ENCODE measurements at places on chromosomes 16 and 17. TPM values are rescaled to one million over a fixed set of nuclear protein-coding genes. Genes with fewer than 3 reads are reported as not detected.

GNGT2 gene
- 1.3 TPM for polyA plus RNA-seq

DOC2A gene
- 1.3 TPM for polyA plus RNA-seq

RPGRIP1L gene
- polyA plus RNA-seq = 8.1 TPM

MT1H gene
- 1.2 TPM for polyA plus RNA-seq

MRM1 gene
- polyA plus RNA-seq = 3.1 TPM

ZMYND15 gene
- 0.31 TPM for polyA plus RNA-seq

TTC19 gene
- 23.2 TPM for polyA plus RNA-seq

WNT3 gene
- 14.9 TPM for polyA plus RNA-seq

KRTAP9-8 gene
- not detected for polyA plus RNA-seq

HEATR9 gene
- not detected for polyA plus RNA-seq

TXNDC17 gene
- polyA plus RNA-seq = 60.2 TPM

TOM1L1 gene
- polyA plus RNA-seq = 5.5 TPM

- peak; percentile 83 for DNase-seq
Measured at GRCh38 chr17:16521070-16521727, 29.2 kb upstream of the LRRC75A start.

- DNase-seq = no peak
Measured at GRCh38 chr16:64900019-64900418, 221.8 kb downstream of the CDH11 start.

- DNase-seq = no peak
Measured at GRCh38 chr16:59295474-59295873, 561.4 kb upstream of the GOT2 start.

GRCh38 chr17:75876190-75876937 is 2.0 kb downstream of the TRIM47 start:
- DNase-seq = peak; percentile 29

DNA sequence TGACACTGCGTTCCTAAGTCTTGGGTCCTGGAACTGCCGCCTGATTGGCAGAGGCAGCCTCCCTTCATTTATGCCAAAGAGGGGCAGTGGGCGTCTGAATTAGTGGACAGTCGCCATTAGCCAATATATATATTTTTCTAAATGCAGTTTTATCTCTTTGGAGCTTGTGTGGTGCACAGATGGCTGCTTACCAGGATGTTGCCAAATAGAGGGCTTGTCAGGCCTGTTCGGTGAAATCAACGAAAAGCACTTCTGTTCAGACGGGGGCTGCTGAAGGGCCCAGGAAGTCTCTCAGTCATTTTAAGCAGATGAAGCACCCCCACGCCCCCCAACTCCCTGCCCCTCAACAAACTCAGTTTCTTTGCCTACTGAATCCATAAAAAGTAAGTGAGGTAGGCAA is 66.0 kb downstream of the RAP1GAP2 start:
- no peak for DNase-seq

DNA sequence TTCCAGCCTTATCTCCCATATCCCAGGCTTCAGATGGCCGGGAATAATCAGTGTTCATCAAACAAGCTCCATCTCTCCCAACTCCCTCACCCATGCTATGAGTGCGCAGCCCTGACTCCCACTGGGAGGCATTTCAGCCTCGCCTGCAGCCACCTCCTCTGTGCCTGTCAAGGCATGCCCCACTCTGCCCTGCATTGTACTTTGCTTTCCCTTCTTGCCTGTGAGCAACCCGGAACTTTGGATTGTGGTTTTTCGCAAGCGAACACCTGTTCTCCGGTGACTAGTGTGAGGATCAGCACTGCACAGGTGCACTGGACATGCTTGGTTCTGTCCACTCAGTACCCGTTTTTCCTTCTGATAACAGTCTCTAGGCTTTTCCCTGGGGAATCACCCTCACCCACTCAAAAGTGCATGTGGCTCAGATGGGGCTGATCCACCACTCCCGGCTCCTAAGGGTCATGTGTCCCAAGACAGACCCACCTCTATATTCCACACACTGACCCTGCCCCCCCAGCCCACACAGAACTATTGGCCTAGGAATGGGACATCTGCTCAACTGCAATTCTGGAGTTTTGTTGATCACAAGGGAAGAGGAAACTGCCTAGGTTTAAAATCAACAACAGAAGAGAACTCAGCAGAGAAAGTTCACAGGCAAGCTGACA is 9.1 kb downstream of the CHST6 start:
- DNase-seq = no peak

DNA sequence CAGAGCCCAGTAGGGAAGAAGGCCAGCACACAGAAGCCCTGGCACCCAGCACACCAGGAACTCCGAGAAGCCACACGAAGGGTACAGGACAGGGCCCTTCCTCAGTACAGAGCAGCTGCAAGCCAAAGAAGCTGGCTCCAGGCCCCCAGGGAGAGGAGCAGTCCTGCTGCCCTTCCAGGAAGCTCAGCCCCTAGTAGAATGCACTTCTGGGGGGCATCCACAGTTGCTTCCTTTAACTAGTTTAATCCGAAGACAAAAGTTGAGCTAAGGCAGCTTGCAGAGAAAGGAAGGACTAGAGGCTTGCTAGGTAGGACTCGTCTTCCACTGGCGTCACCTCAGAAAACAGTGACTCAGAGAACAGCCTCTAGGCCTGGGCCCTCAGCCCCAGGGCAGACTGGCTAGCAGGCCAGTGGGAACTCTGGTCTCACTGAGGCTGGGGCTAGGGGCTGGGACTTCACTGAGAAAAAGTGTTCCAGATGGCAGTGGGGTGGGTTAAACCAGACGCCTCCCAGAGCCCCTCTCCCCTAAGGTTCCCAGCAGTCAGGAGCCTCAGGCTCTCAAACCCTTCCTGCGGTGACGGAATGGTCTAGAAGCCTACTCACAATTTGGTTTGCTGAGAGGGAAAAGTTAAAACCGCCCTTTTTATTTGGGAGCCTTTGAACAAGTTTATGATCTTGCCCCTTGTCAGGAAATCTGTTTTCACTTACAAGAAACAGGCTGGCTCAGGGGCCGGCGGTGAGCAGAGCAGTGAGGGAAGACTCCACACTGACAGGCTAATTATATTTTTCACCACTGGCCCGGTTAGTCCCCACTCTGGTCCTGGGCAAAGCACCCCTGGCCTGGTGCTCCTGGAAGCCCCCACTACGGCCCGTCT is 41.4 kb downstream of the ACTG1 start:
- no peak for DNase-seq

DNA sequence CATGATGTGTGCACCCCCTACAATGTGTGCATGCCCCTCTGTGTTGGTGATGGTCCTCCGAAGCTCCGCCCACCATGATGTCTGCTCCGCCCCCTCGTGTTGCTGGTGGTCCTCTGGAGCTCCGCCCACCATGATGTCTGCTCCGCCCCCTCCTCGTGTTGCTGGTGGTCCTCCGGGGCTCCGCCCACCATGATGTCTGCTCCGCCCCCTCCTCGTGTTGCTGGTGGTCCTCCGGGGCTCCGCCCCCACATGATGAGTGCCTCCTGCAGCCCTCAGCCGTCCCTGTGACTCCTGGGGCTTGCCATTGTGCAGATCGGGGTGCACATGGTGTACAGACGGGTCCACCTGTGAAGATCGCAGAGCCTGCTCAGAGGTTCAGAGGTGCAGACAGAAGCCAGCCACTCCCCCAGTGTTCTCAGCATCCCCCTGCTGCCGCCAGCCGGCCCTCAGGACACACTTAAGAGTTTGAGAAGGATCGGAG is 129.1 kb upstream of the CHMP6 start:
- no peak for DNase-seq

DNA sequence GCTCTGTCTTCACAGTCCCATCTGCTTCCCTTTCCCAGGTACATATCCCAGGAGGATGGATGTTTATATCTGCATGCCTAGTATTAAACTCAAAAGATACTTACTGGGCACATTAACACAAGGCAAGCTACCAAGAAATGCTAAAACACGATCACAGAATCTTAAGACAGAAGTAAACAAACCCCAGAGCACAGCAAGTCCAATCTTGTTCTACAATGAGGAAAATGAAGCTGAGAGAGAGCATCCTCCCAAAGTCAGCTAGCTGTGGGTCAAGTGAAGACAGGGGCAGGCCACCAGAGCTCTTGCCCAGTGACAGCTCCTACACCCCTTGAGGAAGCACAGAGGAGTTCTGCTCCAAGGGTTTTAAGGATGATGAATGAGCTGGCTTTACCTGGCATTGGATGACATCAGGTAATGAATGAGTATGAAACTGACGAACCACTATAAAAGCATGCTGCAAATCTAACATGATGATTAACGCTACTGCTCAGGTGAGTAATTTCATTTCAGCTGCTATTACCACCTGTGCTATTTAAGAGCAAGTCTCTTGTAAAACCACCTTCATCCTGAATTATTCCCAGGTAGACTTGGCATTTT is 20.3 kb downstream of the XPO6 start:
- DNase-seq = no peak

- DNase-seq = peak; percentile 76
Measured at GRCh38 chr17:61397086-61397842, 2.4 kb upstream of the TBX2 start.

DNA sequence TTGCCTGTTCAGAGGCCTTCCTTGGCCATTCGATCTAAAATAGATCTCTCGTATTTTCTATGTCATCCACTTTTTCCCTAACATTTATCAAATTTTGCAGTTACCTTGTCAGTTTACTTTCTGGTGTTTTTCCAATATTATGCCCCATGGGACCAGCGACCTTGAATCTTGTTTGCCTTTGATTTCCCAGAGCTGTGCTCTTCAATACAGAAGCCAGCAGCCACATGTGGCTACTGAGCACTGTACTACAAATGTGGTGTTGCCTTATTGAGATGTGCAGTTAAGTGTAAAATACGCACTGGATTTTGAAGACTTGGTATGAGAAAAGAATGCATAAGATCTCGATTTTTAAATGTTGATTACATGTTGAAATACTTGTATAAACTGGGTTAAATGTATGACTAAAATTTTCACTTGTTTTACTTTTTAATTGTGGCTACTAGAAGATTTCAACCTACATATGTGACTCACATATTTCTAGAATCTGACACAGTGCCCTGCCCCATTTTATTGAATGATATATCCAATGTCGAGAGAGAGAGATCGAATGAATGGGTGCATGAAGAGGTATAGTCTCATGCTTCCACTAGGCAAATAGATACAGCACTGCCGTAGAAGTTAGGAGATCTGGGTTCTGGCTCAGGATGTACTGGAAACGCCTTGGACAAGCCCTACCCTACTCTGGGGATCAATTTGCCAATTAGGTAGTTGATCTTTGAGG is 824 bp upstream of the PSME3 start:
- no peak for DNase-seq

DNA sequence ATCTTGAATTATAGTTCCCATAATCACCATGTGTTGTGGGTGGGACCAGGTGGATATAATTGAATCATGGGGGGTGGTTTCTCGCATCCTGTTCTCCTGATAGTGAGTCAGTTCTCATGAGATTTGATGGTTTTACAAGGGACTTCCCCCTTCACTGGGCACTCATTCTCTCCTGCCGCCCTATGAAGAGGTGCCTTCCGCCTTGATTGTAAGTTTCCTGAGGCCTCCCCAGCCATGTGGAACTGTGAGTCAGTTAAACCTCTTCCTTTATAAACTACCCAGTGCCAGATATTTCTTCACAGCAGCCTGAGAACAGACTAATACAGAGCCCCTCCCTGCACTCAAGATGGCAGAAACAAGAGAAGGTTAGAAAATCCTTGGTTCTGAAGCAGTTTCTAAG is 26.4 kb downstream of the LDAF1 start:
- DNase-seq = no peak

DNA sequence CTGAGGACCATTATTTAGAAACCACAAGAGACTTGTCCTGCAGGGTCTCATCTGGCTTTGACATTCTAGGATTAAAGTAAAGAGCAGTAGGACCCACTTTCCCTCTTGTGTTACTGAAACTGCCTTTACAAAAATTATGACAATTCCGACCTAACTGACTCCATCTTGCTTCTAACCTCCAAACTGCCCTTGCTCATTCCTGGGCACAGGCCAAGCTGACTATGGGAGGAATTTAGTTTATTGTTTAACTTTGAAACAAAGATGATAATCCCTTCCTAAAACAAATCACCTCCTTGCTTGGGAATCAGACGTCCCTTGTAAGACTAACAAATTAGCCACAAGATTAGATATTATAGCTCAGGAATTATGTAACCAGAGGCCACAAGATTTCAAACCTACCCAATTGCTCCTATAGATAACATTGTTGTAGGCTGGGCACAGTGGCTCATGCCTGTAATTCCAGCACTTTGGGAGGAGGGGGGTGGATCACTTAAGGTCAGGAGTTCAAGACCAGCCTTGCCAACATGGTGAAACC is 87.0 kb upstream of the FBXO47 start:
- no peak for DNase-seq

- no peak for DNase-seq
Measured at GRCh38 chr17:80265205-80266068, 4.8 kb downstream of the RNF213 start.

- no peak for DNase-seq
Measured at GRCh38 chr17:81593105-81593871, 41.1 kb upstream of the FAAP100 start.

DNA sequence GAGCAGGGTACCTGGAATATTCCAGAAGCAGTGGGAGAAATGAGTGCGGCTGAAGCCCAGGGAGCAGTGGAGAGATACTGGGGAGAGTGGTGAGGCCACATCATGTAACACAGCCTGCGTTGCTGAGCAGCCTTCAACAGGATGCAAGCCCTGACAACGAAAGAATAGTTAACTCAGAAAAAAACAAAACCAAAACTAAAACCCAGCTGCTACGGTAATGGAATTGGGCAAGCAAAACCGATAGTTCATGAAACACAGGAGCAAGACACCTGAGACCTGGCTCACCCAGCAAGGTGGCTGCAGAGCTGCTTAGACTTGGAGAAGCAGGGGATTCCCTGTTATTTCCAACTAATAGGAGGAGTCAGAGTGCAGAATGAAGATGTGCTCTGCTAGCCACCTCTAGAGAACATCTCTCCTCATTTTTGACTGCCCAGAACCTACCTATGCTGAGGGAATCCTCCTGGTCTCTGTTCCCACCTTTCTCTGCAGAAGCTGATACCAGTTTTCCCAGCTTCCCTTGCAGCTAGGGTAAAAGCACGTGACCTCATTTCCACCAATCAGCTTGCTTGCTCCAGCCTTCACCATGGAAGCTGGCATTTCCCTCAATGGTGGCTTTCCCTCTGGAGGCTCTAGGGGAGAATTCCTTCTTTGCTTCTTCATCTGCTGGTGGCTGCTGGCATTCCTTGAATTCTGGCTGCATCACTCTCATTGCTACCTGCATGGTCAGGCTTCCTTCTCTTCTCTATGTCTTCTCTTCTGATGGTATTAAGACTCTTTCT is 59.4 kb upstream of the XYLT1 start:
- DNase-seq = no peak

- DNase-seq = no peak
Measured at GRCh38 chr17:9968881-9969280, 63.8 kb upstream of the RCVRN start.

Measured in muscle of back (tissue), 13 donors.